ENCODE measurements at places on chromosomes 13 and 19. TPM values are rescaled to one million over a fixed set of nuclear protein-coding genes. Genes with fewer than 3 reads are reported as not detected.

DNA sequence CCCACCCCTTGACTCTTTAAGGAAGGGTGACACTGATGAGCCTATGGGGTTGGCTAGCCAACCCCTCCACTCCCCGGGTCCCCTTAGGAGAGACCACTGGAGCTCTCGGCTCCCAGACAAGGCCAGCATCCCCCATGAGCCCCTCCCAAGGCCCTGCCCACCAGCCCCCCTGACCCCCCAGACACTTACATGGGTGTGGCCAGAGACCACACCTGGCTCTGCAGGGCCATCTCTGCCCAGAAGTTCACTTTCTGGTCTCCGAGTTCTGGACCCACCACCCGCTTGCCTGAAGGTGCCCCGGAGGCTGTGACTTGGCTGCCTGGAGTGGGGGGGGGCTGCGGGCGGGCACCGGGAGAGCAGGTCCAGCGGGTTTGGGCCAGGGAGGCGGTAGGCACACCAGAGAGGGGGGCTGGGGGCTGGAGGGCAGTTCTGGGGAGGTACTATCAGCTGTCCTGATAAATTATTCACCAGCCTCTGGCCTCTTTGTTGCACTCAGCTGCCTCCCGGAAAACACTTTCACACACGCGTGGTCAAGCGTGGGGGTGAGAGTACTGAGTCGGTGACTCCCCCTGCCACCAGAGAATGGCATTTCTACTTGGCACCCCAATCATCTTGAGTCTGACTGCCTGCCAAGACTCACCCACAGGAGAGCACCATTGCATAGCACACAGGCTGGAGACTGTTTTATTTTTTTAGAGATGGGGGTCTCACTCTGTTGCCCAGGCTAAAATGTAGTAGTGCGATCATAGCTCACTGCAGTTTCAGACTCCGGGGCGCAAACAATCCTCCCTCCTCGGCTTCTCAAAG, at the start of gene PALM3:
Gene PALM3 (minus strand): TSS at position 326 of the 807 bp plus-strand sequence. CDS start 96 bp downstream, at position 230.
- H3K36me3 ChIP-seq: no peaks in the 10 kb centered on the region
- DNase-seq: no peak
- H3K27me3 ChIP-seq: peaks cover 31% of the 10 kb centered on the region
- peaks cover 16% of the 10 kb centered on the region for H3K4me1 ChIP-seq
- no peak within 1 kb of the TSS for H3K4me3 ChIP-seq
- no peak within 1 kb of the TSS for H3K27ac ChIP-seq

DNA sequence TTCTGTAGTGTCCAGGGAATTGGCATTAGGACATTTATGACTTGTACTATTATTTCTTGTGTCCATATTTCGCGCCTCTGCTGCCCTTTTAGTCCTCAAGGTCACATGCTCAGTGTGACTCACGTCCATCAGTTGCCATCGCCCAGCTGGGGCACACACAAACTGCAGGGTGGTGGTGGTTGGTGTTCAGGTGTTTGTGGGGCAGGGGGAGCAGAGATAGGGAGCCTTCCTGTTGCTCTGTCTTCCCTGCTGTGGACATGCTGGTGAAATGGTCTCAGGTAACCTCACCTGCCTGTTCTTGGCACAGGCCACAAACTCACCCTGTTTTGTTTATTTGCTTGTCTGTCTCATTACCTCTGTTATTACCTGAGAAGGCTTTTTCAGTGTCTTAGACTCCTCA, 22.4 kb downstream of the PRR12 start:
- H3K36me3 ChIP-seq: peaks cover 57% of the 10 kb centered on the region
- no peaks in the 10 kb centered on the region for H3K27me3 ChIP-seq
- no peak overlapping the region for H3K27ac ChIP-seq
- peaks cover 6% of the 10 kb centered on the region for H3K4me1 ChIP-seq

- H3K4me1 ChIP-seq: peaks cover 3% of the 10 kb centered on the region
- H3K27me3 ChIP-seq: no peaks in the 10 kb centered on the region
- no peak overlapping the region for H3K27ac ChIP-seq
- no peak overlapping the region for H3K4me3 ChIP-seq
These were observed 29.1 kb downstream of the CEBPG start for GRCh38 chr19:33402421-33403220.

GRCh38 chr19:58182577-58182988, 278 bp upstream of the ZNF274 start:
- H3K4me3 ChIP-seq: peak overlapping the region; percentile 89
- peaks cover 54% of the 10 kb centered on the region for H3K36me3 ChIP-seq
- no peak for DNase-seq

DNA sequence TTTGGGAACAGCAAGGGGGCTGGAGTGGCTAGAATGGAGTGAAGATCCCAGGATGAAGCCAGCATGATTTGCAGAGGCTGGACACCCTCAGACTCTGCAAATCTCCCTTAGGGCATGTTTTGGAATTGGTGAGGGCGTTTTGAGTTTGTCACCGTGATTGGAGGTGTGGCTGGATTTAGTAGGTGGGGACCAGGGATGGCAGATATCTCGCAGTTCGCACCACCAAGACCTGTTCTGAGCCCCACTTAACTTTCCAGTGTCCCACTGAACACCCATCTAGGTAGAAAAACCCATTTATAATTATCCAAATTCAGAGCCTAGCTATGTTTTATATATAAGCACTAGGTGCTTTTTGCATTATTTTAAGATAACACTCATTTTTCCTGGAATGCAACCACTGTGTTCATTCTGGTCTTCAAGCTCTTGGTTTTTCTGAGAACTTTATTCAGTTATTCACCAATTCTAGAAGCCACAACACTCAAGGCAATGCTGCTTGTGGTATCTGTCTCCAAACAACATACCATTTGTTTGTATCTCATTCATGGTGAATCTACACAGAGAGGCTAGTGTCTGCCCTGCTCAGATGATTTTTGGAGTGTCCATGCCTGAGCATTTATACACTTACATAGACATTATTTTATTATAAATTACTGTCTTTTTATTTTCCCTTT, 3.0 kb upstream of the NANOS2 start:
- DNase-seq: no peak
- H3K4me3 ChIP-seq: no peak overlapping the region
- H3K4me1 ChIP-seq: peaks cover 31% of the 10 kb centered on the region
- H3K27ac ChIP-seq: no peak overlapping the region

DNA sequence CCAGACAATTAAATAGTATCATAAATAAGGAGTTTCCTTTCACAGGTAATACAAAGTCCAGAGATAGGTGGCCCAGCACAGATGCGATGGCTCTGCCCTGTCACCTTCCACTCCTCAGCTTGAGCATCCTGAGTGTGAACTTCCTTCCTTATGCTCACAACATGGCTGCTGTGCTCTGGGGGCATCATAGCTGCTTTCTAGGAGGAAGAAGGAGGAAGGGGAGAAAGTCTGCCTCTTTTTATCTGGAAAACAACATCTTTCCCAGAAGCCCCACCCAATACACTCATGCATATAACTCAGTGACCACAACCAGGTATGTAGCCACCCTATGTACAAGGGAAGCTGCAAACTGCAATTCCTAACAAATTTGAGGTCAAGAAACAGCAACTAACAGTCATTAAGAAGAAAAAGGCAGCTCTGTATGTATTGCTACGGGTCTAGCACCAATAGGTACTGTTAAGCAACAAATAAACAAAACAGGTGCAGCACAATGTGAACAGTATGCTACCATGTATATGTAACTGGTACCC, 201.2 kb upstream of the UBL3 start:
- no peak overlapping the region for H3K27ac ChIP-seq
- H3K27me3 ChIP-seq: peaks cover 11% of the 10 kb centered on the region
- no peak for DNase-seq
- peaks cover 51% of the 10 kb centered on the region for H3K4me1 ChIP-seq

GRCh38 chr13:22102271-22102670, 431.4 kb downstream of the FGF9 start:
- peaks cover 9% of the 10 kb centered on the region for H3K36me3 ChIP-seq
- H3K4me1 ChIP-seq: peaks cover 17% of the 10 kb centered on the region
- no peak overlapping the region for H3K4me3 ChIP-seq
- DNase-seq: no peak
- H3K27ac ChIP-seq: no peak overlapping the region
- no peaks in the 10 kb centered on the region for H3K27me3 ChIP-seq

DNA sequence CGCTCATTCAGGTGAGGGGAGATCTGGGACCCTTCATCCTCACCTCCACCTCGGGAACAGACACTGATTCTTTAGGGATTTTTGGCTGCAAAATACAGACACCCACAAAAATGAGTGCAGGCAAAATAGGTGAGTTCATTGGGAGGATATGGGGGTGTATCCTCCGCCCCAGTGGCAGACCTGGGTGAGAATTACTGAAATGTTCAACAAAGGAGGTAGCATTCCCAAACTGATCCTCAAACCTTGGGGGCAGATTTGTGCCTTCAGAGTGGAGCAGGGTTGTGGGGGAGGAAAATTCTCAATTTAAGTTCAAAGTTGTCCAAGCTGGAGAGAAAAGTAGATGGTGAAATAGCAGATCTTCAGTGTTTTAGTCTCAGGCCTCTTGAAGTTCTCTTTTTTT, 31.3 kb upstream of the SIN3B start:
- no peaks in the 10 kb centered on the region for H3K4me1 ChIP-seq
- no peaks in the 10 kb centered on the region for H3K27me3 ChIP-seq
- H3K36me3 ChIP-seq: no peaks in the 10 kb centered on the region
- H3K4me3 ChIP-seq: no peak overlapping the region
- DNase-seq: no peak
- H3K27ac ChIP-seq: no peak overlapping the region

DNA sequence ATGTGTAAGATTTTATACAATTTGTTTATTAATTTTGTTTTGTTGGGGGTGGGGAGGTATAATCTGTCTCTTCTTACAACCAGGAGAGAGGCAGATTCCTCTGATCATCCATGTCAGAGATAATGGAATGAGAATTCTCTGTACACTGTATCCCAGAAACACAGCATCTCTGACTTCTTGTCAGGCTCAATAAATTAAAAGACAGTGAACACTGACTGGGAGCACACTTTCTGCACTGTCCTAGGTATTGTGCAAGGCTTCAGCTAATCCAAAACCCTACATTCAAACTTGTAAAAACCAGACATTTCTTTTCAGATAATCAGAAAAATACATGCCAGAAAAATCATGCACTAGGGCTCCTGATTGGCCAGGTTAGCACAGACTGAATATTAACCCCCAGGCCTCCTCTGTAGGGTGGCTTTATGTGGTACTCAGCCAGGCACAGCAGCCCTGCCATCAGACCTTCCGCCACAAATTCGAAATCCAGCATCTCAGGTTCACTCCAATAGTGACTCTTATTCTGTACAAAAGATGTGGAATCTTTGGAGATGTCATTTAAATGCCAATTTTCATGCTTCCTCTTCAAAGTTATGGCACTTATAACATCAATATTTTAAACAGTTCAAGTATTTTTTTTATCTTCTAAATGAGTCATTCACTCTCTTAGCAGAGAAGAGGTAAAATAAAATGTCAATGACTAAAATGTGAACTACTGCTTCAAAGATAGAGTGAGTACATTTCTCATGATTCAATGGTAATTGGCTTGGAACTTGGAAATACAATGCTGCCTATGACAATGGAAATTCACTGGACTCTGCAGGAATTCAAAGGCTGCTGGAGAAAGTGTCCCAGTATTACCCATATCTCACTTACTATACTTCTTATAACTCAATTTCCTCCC, 211.5 kb downstream of the KLF12 start:
- H3K4me3 ChIP-seq: no peak overlapping the region
- no peaks in the 10 kb centered on the region for H3K27me3 ChIP-seq
- H3K27ac ChIP-seq: peak overlapping the region; percentile 48

GRCh38 chr19:888581-889385, 4.2 kb downstream of the MED16 start:
- no peaks in the 10 kb centered on the region for H3K27me3 ChIP-seq
- peaks cover 10% of the 10 kb centered on the region for H3K36me3 ChIP-seq
- peaks cover 8% of the 10 kb centered on the region for H3K4me1 ChIP-seq
- H3K4me3 ChIP-seq: no peak overlapping the region

DNA sequence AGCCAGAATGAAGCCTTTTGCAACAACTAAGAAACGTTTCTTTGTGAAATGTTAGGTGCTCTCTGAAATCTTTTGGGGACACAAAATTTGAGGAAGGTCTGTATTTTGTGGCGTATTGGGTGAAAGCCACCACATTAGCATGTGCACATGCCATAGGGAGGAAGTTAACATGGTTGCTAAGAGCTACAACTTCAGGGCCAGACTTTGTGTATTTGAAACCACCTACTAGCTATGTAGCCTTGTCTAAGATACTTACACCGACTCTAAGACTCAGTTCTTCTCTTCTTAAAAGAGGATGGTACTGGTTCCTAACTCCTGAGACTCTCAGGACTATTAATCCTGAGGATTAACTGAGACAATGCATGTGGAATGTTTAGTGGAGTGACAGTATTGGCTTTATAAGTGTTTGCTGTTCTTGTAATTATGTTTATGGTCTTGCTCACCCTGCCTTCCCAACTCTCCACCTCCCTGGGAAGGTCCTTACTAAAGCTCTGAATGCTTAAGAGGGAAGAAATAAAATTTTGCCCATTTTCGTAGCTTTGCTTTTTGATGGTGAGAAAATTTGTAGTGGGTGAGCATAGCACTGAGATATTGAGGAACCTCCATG, 15.5 kb downstream of the SERP2 start:
- H3K4me3 ChIP-seq: no peak overlapping the region
- peaks cover 8% of the 10 kb centered on the region for H3K27me3 ChIP-seq
- no peaks in the 10 kb centered on the region for H3K36me3 ChIP-seq
- no peak for DNase-seq
- H3K27ac ChIP-seq: no peak overlapping the region
- H3K4me1 ChIP-seq: no peaks in the 10 kb centered on the region

GRCh38 chr19:7445104-7445503, 43.7 kb downstream of the PEX11G start:
- no peak overlapping the region for H3K4me3 ChIP-seq
- DNase-seq: no peak
- no peak overlapping the region for H3K27ac ChIP-seq
- peaks cover 66% of the 10 kb centered on the region for H3K36me3 ChIP-seq
- no peaks in the 10 kb centered on the region for H3K4me1 ChIP-seq

- H3K4me1 ChIP-seq: no peaks in the 10 kb centered on the region
- no peak overlapping the region for H3K27ac ChIP-seq
These were observed 1784.6 kb downstream of the SLITRK5 start for GRCh38 chr13:89455741-89456140.

GRCh38 chr19:35327642-35328041, 1.3 kb upstream of the CD22 start:
- H3K4me3 ChIP-seq: no peak overlapping the region
- H3K4me1 ChIP-seq: peaks cover 11% of the 10 kb centered on the region
- DNase-seq: no peak
- H3K27me3 ChIP-seq: peaks cover 6% of the 10 kb centered on the region
- no peaks in the 10 kb centered on the region for H3K36me3 ChIP-seq
- no peak overlapping the region for H3K27ac ChIP-seq

- peaks cover 3% of the 10 kb centered on the region for H3K36me3 ChIP-seq
- no peak overlapping the region for H3K4me3 ChIP-seq
- no peak overlapping the region for H3K27ac ChIP-seq
- H3K27me3 ChIP-seq: no peaks in the 10 kb centered on the region
- DNase-seq: no peak
- H3K4me1 ChIP-seq: peaks cover 8% of the 10 kb centered on the region
These were observed 71.2 kb downstream of the GNG7 start for GRCh38 chr19:2631213-2631821.

The NXNL1 gene
- total RNA-seq: not detected

The NOTCH3 gene
- not detected for total RNA-seq

The PIBF1 gene
- total RNA-seq: 22.1 TPM

The FSTL3 gene
- 6.9 TPM for total RNA-seq

The TMEM38A gene
- total RNA-seq: 0.96 TPM

The MBD3L2 gene
- not detected for total RNA-seq

The MYO16 gene
- total RNA-seq: not detected

The CYP2S1 gene
- 0.34 TPM for total RNA-seq

The ACTMAP gene
- 13.2 TPM for total RNA-seq

The ZNF433 gene
- total RNA-seq: 0.55 TPM

The FGF14 gene
- total RNA-seq: not detected

The LILRB5 gene
- total RNA-seq: not detected

The C3 gene
- total RNA-seq: 4.4 TPM

The CKAP2 gene
- total RNA-seq: 46.9 TPM

The RNF113B gene
- total RNA-seq: not detected

The RFPL4A gene
- total RNA-seq: not detected

The NTF4 gene
- total RNA-seq: not detected
